ENCODE measurements at places on chromosomes 3 and 15. TPM values are rescaled to one million over a fixed set of nuclear protein-coding genes. Genes with fewer than 3 reads are reported as not detected.

SKOR1 gene
- total RNA-seq, result 0.37 TPM

CKMT1A gene
- 0.41 TPM for total RNA-seq

CDHR4 gene
- total RNA-seq, result 0.48 TPM

DNA sequence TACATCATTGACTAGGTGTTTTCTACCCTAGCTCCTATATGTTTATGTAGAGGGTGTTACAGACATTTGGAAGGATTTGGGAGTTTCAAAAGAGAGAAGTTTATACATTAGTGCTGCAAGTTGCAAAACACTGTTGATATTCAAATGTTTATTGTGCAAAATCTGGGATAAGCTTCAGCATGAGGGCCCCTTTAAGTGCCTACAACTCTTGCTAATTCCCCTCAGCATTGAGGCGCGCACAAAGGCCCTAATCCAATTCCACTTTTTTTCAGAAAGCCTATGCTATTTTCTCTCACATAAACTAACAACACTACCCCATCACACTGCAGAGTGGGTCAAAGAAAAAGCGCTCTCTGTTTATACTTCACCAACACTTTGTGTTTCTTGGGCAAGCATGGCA is 208.0 kb downstream of the NR2F2 start:
- DNase-seq, result no peak

DNA sequence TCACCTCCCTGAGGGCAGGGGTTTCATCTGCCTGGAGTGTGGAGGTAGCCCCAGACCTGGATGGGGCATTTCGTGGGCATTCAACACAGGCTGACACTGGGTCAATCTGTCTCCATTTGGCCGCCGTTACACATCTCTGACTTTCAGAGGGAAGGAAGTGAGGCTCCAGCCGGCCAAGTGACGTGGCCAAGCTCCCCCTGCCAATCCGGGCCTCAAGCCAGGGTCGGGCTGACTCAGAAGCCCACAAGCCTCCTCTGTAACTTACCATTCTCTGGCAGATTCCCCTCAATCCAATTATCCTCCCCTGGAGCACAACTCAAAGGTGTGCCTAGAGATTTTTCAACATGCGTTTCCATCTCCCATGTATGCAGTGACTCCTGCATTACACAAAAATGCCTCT is 227.6 kb downstream of the KLF13 start:
- DNase-seq, result no peak

- DNase-seq, result no peak
These were observed 170.1 kb upstream of the ONECUT1 start for GRCh38 chr15:52960283-52960682.

DNA sequence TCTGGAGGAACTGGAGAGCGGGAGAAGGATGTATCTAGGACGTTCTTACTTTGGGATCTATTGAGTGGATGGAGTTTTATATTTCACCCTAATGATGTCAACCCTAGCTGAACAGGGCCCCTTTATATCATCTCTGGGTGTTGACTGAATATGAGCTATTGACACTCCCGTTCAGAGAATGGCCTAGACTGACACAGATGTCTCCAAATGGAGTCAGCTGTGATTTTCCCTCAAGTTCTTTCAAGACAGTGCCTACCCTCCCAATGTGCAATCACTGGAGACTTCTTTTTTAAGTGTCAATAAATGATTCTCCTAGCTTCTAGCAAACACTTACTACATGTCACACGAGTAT is 63.8 kb downstream of the FRMD4B start:
- no peak for DNase-seq

DNA sequence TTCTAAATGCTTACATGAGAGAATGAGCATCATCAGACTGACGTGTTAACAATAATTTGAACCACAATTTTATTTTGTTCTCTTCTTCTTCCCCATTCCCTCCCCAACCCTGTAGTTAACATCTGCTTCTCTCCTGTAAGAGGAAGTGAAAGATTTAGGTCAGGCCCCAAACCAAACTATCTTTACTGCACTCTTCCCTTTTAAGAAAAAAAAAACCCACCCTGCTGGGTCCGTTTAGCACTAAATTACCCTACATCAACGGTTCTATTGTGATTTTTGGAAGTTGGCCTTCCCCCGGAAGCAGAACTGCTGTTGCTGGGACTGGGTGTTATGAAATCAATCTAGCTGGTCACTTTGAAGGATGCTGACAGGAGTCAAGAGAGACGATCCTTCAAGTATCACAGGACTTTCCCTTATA is 49.4 kb downstream of the NFKBIZ start:
- no peak for DNase-seq

DNA sequence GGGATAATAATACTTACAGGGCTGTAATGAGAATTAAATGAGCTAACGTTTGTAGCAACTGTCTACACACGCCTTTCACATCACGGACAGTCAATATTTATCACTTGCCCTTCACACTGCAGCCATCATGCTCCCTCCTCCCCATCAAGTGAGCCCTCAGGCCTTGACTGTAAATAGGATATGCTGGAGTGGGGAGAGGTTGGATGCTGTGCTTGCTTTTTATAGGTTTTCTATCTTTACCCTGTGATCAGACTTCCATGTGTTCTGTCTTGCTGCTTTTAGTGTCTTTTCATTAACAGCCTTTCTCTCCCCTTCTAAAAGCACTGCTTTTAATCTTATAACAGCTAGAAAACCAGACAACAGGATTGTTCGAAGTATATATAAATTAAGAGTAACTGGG is 12.8 kb upstream of the MAGEF1 start:
- no peak for DNase-seq

GRCh38 chr3:63124090-63124489 is 154.0 kb upstream of the SYNPR start:
- no peak for DNase-seq

ZNF660 gene
- total RNA-seq, result 5.8 TPM

GRCh38 chr15:85825719-85826118 is 31.0 kb upstream of the KLHL25 start:
- no peak for DNase-seq

FAM174B gene
- total RNA-seq, result 2.7 TPM

CCR9 gene
- not detected for total RNA-seq

ZSCAN29 gene
- total RNA-seq, result 33.3 TPM

GOLGA6D gene
- total RNA-seq, result 0.13 TPM

DNA sequence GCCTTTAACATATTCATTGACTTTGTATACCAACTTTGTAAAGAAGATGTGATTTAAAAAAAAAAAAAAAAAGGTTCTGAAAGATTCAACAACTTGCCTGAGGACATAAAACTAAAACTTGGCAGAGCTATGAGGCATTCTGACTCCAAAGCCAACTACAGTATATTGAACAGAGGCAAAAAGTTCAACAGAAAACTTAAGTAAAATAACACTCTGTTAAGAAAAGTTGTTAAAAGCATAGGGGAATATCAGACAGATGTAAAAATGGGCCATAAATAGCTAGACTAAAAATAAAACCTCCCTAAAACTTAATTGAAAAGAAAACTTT is 23.4 kb downstream of the GOLIM4 start:
- DNase-seq, result no peak

- DNase-seq, result no peak
These were observed at the start of gene TLR9 for GRCh38 chr3:52225452-52226228. TSS of gene TLR9 (minus strand) at chr3:52225645. CDS start at chr3:52225529, 116 bp downstream.

GRCh38 chr15:38563723-38564519 is 693 bp downstream of the RASGRP1 start:
- DNase-seq, result peak; percentile 48

DNA sequence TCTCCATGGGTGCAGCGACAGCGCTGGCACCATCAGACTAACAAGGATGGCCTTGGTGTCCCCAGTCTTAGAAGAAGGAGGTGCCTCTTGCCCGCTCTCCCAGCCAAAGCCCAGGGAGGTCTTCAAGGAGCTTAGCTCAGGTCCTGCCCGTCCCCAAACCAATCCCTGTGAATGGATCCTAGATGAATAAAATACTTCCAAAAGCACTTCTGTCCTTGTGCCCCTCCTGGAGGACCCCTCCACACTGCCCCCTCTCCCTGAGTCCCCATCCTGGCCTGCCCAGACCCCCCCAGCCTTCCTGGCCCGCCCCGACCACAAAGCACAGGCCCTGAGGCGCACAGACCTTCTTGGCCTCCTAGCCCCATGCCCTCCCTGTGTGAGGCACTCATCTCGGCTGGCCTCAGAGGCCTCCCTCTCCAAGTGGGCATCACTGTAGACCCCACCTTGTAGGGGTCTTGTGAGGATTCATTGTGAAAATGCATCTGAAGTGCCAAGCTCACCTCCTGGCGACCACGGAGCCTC is 8.4 kb downstream of the SLC28A1 start:
- no peak for DNase-seq

DNA sequence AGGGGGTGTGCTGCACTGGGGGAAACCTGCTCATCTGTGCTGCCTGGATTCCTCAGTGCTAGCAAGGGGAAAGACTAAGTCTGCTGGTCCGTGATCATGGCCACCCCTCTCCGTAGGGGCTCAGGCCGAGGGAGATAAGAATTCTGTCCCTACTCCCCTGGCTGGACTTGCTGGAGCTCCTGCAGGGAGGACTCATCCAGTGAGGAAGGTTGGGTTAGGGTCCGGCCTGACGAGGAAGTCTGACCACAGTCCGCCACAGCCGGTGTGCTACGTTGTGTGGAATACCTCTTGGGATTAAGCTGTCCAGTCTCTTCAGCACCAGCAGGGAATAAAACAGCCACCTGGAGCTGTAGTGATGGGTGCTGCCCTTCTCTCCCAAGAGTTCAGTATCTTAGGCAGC is 1309.1 kb upstream of the CADM2 start:
- DNase-seq, result no peak

DNA sequence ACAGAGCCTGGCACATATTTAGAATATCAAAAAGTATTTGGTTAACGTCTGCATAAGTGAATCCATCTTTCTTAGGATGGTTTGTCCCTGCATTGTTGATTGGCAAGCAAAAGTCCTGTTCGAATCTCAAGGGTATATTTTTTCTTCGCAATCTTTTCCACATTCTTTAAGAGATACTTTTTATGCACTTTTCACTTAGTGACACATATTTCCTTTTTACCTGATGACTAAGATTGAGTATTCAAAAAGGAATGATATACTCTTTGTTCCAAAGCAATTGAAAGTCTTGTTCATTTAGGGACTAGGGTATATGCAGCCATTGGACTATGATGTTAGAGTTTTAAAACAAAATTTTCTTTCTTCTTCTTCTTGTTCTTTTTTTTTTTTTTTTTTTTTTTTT is 349.9 kb downstream of the NLGN1 start:
- DNase-seq, result no peak

ADAMTSL3 gene
- 0.95 TPM for total RNA-seq

GRCh38 chr15:71707230-71708050 is 102.9 kb upstream of the NR2E3 start:
- DNase-seq, result no peak

DNA sequence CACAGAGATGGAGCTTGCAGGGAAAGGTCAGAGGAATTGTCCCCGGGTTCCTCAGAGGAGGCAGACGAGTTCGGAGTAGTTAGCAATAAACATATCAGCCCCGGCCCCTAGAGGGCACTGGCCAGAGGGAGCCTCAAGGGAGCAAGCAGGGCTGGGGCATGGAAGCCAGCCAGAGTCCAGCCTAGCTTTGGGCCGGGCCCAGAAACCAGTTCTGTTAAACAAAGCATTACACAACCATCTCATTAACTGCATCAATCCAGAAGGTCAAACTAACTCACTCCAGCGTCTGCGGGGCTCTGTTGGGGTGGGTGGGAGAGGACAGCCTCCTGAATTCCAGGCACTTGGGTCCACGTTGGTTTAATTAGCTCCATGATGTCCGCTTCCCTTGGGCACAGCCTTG is 41.0 kb upstream of the IREB2 start:
- no peak for DNase-seq

FEZF2 gene
- total RNA-seq, result not detected

DNA sequence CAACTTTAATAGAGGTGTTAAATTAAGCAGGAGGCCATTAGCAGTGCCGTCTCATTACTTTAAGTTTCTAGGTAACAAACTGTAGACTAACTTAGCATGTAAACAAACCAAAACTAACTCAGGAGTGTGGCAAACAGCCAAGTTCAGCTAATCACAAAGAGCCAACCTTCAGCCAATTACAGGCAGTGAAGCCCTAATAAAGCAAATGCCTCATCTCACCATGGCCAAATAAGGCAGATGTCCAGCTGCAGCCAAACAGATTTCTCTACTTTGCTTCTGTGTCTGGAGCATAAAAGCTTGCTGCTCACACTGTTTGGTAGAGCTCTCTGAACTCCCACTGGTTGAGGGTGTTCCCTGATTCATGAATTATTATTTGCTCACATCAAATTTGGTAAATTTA is 835.4 kb upstream of the GBE1 start:
- no peak for DNase-seq

P3H2 gene
- 19.6 TPM for total RNA-seq

GRCh38 chr3:5428607-5429516 is 241.4 kb downstream of the EDEM1 start:
- DNase-seq, result peak; percentile 19

DNA sequence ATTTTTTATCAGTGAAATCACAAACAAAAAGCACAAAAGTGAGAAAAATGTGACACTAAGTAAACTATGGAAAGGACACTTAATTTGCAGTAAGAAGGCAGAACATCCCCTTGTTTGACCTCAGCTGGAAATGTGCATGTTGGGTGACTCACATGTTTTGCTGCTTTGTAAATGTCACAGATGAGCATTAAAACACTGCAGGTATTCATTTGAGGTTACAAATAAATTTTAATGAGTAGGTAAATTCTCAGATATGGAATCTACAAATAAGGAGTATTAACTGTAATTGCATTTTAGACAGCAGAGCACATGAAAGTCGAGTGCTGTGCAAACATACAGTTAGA is 20.3 kb downstream of the CHMP2B start:
- DNase-seq, result no peak

DNA sequence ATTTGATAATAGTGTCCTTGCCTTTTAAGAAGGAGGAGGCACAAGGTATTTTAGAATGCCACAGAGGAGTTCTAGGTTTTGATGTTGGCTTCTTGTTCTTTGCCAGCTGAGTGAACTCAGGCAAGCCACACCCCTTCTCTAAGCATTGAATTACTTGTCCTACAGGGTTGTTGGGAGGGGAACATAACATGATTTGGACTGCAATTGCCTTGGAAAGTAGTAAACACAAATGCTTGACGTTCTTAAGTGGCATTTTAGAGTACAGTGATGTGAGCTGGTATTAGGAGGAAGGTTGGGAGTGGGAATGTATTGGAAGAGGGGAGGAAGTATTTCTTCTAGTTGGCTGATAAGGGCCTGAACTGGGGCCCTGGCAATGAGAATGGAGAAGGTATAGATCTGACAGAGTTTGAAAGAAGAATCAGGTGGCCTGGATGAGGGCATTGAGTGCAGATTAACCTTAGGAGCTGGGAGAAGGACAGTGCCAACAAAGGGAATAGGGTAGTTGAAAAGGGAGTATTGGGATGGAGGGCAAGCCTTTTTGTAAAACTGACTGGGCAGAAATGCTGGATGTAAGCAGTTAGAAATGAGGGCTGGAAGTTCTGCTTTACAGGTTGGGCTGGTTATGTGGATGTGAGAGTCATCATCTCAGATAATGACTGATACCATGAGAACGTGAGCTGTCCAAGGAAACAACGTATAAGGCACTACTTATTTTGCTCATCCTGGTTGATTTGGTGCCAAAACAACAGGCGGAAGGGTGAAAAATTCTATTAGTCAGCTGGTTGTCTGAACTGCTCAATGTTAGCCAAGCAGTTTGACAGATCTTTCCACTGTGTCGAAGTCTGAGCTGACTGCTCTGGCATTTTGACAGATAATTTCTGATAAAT is 16.7 kb downstream of the KAT2B start:
- DNase-seq, result no peak
